ENCODE measurements at places on chromosomes 16 and 17.

DNA sequence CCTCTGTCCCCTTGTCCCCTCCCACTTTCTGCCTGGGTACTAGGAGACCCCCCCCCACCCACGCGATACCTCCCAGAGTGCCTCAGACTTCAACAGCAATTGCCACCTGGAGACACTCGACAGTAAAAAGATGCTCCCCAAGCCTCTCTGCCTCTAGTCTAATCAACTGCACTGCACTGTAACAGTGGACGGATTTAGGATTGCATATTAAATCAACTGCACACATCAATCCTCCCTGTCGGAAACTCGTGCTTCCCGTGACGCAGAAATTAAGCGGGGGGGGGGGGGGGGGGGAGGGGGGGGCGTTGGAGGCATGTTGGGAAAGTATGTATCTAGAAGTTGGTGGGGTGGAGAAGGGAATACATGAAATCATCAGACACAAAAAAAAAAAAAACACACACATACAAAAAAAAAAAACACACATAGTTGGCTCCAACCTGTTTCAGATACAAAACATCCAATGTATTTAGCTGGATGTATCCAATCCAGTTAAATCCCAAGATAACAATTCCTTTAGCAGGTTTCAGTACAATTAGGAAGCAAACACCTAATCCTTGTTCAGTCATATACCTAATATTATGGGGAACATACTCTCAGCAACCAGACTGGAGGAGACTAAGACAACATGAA is 29.7 kb downstream of the FAM222B start:
- no peak for DNase-seq

GRCh38 chr17:79658811-79659207 is 48.0 kb upstream of the RBFOX3 start:
- DNase-seq = no peak

- no peak for DNase-seq
Measured at GRCh38 chr17:49783071-49783715, 5.3 kb upstream of the KAT7 start.

DNA sequence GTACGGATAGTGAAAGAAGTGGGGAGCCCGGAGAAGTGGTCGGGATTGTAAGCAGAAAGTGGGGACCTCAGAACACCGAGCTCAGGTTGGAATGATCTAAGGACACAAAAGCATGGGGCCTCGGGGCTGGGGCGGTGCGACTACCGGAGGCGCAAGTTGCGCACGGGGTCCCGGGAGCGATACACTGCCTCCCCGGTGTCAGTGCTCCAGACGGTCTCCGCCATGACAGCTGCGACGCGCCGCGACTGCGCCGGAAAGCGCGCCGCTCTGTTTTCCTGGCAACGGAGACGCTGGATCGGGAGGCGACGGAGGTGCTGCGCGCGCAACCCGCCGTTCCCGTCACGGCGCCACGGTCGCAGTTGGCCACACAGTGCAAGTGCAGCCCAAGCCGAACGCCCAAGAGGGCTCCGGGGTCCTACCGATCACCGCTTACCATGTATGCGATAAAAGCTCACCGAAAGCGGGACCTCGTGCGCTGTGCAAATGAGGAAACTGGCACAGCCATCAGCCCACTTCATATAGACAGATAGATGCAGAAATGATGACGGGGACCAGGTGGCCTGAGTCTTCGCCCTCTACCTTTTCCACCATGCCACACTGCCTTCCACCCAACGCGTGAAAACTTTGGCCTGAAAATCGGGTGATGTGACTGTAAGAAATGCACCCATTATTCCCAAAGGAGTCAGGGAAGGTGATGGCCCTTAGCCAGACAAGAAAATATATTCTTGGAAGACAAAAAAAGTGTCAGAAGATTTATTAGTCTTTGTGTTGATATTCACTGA is at the start of gene MKS1:
MKS1 (minus strand) TSS at position 249 of the 782 bp plus-strand sequence; CDS start at position 224, 25 bp downstream.
- DNase-seq = peak; percentile 96

GRCh38 chr17:80457236-80457856 is 19.1 kb downstream of the NPTX1 start:
- no peak for DNase-seq

- DNase-seq = no peak
Measured at GRCh38 chr17:1273492-1274244, 3.4 kb downstream of the BHLHA9 start.

- no peak for DNase-seq
Measured at GRCh38 chr17:29980261-29980660, 38.8 kb downstream of the EFCAB5 start.

DNA sequence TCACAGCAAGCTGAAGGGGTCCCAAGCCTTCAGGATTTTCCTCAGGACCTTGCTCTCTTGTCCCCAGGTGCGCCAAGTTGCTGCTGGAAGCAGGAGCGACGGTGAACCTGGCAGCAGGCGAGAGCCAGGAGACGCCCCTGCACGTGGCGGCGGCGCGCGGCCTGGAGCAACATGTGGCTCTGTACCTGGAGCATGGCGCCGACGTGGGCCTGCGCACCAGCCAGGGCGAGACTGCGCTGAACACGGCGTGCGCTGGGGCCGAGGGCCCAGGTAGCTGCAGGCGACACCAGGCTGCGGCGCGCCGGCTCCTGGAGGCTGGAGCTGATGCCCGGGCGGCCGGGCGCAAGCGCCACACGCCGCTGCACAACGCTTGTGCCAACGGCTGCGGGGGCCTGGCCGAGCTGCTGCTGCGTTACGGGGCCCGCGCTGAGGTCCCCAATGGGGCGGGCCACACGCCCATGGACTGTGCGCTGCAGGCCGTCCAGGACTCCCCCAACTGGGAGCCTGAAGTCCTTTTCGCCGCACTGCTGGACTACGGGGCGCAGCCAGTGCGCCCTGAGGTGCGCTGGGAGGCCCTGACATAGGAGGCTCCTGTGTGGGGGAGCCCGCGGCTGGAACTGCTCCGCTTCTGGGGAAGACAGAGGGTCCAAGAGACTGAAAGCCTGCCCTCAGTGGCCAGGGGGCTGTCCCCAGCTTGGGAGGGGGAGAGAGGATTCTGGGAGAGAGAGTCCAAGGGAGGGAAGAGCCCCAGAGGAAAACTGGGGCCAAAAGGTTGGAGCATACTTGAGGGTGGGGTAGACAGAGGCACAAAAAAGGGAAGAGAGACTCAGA is 6.4 kb downstream of the ASB16 start:
- DNase-seq = no peak

DNA sequence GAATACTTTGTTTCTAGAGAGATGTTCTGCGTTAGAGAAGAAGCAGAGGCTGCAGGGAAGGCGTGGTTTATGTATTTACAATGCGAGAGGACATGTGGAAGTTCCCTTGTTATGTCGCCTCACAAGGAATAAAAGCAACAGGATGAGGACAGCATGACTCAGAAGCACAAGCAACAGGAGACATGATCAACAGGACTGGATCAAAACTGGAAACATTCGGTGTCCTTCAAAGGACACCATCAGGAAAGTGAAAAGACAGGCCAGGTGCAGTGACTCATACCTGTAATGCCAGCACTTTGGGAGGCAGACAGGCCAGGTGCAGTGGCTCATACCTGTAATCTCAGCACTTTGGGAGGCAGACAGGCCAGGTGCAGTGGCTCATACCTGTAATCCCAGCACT is 52.6 kb downstream of the CCDC57 start:
- no peak for DNase-seq

DNA sequence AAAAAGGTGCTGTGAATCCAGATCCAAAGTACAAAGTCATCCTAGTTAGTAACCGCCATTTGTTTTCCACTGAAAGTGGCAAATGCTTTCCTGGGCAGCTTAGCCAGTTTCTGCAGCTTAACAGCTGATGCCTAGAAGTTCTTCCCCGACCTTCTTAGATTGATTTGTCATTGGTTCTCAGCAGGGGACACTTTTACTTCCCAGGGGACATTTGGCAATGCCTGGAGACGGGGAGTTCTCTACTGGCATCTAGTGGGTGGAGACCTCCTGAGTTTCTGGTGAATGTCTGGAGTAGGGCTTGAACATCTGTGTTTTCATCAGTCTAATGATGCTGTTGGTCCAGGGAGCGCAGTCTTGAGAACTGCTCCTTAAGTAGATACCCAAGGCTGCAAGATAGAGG is 7.6 kb downstream of the DNAJA3 start:
- no peak for DNase-seq

GRCh38 chr17:3944485-3945388 is 19.5 kb downstream of the ATP2A3 start:
- DNase-seq = peak; percentile 17

- DNase-seq = no peak
Measured at GRCh38 chr17:58334661-58335060, 6.1 kb upstream of the TSPOAP1 start.

GRCh38 chr17:64102627-64103390 is 27.1 kb downstream of the ERN1 start:
- DNase-seq = no peak

DNA sequence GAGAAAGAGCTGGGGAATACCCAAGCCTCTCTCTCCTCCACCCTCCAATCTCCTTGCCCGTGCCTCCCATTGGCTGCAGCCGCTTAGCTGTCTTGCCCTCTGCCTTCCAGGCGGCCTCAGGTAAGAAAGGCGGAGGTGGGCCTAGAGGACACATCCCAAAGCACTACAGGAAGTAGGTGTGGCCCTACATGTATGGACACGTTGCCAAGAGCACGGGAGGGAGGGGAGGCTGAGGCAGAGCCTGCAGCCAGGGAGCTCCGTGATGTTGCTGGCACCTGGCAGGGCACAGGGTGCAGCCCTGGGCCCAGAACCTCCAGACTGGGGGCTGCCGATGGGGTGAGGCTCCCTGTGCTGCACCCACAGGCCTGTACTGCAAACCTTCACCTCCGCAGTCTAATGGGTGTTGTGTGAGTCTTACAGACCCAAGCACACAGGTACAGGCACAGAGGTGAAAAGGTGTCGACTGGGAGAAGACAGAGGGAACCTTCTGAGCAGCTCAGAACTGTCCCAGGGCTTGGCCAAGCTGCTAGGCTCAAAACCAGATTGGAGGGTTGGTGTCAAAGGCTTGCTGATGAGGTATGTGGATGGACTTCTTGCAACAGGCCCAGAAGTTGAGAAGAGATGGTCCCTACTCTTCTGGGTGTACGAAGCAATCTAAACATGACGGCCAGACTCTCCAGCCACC is 23.5 kb upstream of the FOXK2 start:
- no peak for DNase-seq

DNA sequence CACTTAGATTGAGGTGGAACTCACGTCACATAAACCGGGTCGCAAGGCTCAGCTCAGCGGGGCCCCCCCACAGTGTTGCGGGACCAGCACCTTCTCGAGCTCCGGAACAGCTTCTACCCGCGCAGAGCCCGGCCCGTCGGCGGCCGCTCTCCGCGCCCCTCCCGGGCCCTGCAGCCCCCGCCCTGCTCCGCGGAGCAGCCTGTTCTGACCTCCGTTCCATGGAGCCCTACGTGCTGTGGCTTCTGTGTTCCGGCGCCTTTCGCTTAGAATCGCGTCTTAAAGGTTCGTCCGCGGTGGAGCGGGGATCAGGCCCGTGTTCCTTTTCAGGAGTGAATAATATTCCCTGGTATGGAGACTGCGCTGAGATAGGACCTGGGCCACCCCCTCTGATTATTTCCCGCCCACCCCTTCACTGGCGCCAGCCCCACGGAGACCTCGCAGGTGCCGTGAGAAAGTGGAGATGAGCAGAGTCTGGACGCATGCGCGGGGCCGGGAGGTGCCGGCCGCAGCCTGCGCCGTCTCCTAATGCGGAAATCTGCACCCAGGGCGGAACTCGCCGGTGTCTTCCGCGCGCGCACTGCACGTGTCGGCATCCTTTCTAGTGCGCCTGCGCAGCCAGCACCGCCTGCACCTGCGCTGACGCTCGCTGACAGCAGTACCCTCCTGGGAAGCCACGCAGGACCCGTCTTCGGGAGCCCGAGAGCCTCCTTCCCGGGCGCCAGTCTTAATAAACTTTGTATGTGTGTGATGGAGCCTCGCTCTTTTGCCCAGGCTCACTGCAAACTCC is 30.9 kb downstream of the ZNF778 start:
- no peak for DNase-seq

DNA sequence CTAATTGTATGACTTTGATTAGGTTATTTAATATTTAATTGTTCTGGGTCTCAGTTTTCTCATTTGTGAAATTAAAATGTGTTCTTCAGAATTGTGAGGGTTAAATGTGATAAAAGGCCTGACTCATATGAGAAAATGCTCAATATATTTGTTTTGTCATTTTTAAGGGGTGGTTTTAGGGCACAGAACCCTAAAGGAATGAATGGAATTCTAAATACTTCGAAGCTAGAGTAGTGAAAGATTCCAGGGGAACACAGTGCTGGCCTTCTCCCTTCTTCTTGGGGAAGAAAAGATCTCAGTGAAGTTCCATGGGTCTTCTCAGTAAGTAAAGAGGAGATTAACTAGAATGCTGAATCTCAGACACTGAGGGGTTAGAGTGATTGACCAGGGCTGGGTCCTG is 3.9 kb upstream of the SMPD3 start:
- no peak for DNase-seq

- DNase-seq = no peak
Measured at GRCh38 chr16:57604177-57604576, 24.3 kb upstream of the ADGRG1 start.
